ENCODE measurements at places on chromosomes 5 and 9.

DNA sequence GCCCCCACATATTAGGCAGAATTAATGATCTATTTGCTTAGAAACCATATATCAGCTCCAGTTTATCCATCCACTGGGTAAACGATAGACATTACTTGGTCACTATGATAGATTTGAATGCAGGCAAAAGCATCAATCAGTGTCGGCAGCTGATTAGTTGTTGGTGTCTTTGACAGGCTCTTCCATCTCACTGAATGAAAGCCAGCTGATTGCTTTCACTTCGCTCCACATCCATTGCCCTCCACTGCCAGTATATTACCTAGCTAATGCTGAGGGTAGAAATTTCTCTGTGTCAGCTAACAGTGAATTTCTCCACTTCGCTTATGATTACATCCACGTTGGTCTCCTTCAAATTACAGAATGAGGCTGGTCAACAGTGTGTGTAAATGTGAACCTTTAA is 821.3 kb upstream of the TYRP1 start:
- no peak for DNase-seq

GRCh38 chr5:2193142-2193541 is 310.4 kb upstream of the IRX4 start:
- DNase-seq, result no peak

- peak; percentile 7 for DNase-seq
Observed at GRCh38 chr5:59746241-59746765, 147.2 kb downstream of the PDE4D start.

DNA sequence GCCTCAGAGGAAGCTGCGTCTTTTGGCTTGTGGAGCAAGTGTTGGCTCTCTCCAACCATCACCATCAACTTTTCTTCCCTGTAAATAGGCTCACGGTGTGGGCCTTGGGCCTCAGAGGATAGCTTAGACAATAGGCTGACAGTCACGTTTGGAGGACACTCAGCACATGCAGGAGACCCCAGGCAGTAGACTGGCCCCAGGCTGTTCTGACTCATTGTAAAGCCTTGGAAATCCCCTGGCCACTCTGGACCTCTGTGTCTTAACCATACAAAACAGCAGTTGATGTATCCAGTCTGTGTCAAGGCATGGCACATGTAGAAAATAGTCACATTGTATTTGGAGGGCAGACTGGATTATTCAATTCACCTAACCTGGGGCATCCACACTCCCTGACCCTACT is 18.6 kb downstream of the CD74 start:
- DNase-seq, result no peak

GRCh38 chr5:130805648-130806047 is 359.4 kb downstream of the HINT1 start:
- DNase-seq, result no peak

DNA sequence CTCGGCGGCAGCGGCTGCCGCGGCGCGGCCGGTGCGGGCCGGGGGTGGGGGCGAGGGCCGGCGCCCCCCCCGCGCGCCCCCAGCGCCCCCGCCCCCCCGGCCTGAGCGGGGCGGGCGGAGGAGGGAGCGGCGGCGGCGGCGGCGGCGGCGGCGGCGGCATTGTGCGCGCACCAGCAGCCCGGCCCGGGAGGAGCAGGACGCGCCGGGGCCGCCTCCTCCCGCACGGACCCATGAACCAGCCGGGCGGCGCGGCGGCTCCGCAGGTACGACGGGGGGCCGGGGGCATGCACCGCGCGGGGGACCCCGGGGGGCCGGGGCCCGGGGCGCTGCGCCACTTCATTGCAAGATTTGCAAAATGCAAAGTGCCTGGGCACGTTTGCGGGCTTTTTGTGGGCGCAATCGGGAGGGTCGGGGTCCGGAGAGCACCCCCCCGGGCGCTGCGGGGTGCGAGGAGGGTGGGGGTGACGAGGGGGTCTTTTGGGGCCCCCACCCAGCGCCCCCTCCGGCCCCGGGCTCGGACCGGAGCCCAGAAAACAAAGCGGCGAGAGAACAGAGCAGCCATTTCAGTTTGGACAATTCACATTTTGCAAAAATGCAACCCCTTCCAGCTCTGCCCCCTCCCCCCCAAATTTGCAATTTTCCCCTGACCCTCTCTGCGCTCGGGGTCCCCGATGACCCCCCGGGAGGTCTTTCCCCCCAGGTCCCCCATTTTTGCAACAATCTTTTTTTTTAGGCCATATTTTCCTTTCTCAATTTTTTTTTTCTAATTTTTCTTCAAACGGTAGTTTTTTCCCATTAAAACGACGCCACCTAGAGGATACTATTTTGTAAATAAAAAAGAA is at the start of gene ZNF618:
Gene ZNF618 (plus strand): TSS at position 159 of the 842 bp plus-strand sequence. CDS start 72 bp downstream, at position 231.
- DNase-seq, result peak; percentile 28

- no peak for DNase-seq
Observed at GRCh38 chr5:139265001-139265400, 28.5 kb upstream of the MATR3 start.

DNA sequence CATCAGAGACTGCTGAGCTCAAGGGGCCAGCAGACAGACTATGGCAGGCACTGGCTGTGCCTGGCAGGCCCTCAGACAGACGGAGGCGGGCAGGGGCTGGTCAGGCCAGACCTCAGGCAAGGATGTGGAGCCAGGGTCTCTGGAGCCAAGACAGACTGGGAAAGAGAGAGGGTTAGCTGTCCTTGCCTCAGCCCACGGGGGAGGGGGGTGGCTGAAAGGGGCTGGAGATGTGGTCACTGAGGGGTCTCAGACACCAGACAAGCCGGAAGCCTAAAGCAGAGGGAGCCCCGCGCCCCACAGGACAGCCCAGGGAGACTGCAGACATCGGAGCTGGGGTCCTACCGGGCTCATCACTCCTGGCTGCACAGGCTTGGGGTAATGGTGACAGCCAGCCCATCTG is 141.2 kb upstream of the FOXD4L5 start:
- peak; percentile 9 for DNase-seq

GRCh38 chr9:131709771-131710431 is 30.0 kb downstream of the RAPGEF1 start:
- DNase-seq, result no peak

DNA sequence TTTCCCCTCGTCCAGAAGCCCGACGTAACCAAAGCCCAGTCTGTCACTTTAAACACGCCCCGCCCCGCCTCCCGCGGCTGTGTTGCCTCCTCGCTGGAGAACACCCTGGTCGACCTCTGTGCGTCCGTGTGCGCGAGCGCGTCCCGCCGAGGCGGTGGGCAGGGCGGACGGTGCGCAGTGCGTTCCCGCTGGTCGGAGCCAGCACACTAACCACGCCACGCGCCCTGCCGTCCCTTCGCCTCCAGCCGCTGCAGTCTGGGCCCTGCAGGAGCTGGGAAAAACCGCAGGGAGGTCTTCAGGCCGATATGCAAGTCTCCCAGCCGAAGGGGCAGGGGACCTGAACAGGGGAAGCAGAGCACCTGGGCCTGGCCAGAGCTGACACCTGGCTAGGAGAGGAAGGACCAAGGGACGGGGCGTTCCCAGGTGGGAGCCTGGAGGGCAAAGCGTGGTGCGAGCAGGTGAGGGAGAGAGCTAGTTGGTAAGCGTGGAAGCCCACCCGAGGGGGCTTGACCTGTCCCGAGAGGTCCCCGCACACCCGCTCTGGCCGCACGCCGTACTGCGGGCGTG is 1.3 kb upstream of the PHPT1 start:
- DNase-seq, result peak; percentile 57
